NCI-H1436 (cell line): ENCODE measurements at places on chromosomes 3 and 15.

DNA sequence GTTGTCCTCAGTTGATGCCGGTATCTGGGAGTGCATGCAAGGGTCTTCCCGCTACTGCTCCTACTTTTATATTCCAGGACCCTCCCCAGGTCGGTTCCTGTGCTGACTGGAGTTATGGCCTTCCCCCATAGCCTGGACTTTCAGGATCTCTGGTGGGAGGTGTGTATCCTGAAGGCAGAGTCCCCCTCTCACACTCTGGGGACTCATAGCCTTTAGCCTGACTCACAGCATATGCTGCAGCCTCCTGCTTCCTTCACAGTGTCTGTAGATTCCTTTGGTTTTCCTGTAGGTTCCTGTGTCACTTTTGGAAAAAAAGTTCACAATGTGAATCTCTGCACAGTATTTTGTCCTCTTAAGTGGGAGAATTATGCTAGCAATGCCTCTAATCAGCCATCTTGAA is 180.6 kb upstream of the RBMS3 start:
- no peak for DNase-seq

DNA sequence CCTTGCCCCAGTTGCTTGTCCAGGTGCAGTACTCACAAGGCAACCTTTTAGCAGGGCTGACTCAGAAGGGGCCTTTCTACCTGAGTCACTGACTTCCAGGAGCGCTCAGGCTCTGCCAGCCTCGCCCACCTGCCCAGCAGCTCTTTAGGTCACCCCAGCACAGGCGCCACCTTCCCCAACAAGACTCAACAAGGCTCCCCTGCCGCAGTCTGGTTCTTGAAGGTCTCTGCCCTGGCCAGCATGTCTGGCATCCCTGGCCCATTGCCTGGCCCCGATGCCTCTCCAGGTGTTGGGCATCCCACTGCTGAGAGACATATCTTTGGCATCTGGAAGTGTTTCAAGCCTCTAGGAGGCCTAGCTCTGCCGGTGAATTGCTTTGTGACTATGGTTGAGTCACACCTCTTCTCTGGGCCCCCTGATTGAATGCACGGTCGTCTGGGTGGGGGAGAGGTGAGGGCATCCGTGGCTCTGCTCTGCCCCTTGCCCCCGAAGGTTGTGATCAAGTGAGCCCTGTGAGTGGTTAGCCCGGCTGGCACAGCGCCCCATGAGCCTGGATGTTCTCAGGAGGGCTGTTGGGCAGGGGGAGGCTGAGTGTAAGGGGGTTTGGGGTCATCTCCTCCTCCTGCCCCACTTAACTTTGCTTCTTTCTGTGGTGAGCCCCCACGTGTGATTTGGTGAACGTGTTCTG is 21.6 kb downstream of the SNX33 start:
- DNase-seq = no peak

DNA sequence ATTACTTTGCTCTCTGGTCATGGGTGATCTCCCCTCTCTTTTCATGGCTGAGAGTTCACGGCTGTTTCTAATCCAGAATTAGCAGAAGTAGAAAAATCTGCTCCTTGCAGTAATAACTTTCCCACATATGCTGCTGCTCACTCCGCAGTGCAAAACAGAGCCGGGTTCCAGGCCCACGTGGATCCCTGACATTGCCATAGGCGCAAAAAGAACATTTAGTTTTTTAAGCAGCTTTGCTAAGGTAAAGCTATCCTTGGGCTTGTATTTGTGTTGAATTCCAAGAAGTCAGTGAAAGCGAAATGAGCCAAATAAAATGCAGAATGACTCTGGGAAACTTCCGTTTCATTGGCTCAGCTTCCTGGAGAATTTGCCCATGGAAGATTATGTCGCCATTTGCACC is 633.7 kb upstream of the SUCLG2 start:
- DNase-seq = no peak

- DNase-seq = no peak
Observed at GRCh38 chr15:79970624-79971434, at the start of gene BCL2A1. Gene BCL2A1 (minus strand): TSS chr15:79971196. CDS start chr15:79971119, 77 bp downstream.

DNA sequence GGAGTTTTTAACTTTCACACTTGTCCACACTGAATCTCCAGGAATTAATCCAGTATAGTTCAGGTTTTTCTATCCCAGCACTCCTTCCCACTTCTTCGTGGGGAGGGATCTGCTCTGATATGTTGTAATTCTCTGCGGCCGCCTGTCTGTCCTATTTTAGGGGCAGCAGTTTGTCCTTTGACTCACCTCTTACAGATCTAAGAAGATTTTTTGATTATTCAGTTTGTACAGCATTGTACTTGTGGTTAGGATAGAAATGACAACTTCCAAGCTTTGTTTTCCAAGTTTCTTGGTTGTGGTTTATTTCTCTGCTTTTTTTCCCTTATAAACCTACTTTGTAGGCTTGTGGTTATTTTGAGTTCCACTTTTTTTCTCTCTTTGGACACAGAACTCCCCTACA is 601.7 kb downstream of the SI start:
- no peak for DNase-seq
